ENCODE measurements at places on chromosomes 1 and 21.

DNA sequence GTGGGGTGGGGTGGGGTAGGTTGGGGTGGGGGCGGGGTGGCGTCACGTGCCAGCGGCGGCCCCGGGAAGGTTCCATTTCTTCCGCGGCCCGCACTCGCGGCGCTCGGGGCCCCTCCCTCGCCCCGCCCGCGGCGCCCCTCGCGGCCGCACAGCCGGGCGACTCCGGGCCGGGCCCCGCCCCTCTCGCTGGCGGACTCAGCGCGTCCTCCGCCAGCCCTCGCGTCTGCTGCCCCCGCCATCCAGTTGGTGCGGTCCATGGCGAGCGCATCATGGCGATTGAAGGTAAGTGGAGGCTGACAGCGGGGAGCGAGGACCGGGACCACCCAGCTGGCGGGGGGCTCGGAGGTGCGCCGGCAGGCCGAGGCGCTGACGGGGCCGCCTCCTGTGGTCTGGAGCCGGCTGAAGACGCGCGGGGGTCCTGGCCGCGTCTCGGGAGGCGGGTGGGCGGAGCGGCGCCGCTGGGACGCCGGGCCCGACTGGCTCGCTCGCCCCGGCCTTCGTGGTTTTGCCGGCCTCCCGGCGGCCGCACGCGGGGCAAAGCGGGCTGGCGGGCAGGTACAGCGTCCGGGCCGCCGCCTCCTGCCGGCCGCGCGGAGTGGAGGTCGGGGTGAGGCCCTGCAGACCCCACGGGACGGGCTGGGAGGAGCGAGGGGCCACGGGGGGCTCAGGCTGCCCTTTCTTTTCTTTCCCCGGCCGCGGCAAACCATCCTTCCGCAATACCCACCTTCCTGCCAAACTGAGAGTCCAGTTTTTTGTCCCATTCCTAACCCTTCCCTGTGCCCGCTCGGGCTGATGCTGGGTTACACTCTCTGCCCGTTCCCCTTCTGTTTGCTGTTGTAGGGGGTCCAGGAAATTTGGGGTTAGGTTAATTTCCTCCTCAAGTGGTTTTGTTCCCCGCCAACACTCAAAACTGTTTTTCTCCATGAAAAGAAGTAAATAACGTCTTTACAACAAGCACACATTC lies at the start of gene SYT14:
Gene SYT14 (plus strand): TSS at position 222 of the 964 bp plus-strand sequence. CDS start 48 bp downstream, at position 270.
- DNase-seq = no peak

DNA sequence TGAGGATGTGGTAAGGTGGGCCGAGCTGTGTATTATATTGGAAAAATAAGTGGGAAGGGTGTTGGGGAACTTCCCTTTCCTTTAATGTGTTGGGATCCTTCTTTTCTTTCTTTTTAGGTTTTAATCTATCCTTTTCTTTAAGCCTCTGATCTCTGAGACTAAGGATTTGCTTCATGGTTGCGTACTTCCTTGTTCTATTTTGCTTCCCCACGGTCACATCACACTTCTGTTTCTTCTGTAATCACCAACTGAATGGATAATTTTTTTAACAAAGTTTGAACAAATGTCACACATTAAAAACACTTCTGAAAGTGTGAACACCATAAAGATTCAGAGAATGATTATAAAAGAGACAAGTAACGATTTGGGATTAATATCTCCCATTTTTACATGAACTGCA lies 17.4 kb downstream of the DMRTA2 start:
- no peak for DNase-seq

DNA sequence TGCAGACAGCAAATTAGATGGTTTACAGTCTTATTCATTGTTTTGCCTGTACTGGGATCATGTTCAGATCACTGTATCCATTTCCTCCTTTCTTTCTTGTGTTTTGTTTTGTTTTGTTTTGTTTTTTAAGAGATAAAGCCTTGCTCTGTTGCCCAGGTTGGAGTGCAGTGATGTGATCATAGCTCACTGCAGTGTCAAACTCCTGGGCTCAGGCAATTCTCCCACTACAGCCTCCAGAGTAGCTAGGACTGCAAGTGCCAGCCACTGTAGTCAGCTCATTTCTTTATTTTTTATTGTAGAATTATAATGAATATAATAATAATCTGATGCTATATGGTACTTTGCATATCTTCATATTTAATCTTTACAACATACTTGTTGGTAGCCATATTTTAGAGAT lies 403.7 kb upstream of the B3GALT2 start:
- DNase-seq = no peak

DNA sequence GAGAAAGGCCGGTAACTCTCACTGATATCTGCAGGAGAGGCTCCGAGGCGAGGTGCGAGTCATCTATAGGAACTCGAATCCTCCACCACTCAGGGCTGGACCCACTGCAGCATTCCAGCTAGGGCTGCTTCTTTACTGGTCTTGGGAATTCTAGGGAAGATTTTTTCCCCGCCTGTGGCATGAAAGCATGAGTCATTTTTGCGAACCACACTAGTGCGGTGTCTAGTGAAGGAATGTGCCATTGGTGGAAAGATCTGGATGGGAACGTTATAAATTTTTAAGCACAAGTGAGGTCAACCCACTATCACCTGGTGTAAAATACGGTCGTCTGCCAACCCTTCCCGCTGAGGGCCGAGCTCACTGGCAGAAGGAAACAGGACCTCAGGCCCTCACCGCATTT lies 49.7 kb downstream of the SYF2 start:
- DNase-seq = no peak

DNA sequence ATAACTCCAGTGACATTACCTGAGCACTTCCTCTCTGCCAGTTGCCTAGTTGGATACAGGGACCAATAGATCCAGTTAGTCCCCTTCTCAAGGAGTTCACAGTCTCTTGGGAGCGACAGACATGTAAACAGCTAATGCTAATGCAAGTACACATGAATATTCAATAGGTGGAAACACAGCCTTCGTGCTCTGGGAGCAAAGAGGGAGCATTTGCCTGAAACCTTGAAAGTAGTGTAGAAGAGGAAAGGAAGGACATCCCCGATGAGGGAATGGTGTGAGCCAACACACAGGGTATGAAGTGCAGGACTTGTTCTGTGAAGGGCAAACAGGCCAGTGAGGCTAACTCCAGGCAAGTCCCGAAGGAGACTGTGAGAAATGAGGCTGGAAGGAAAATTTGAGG lies 3.8 kb upstream of the TMEM222 start:
- DNase-seq = no peak

GRCh38 chr1:243287652-243288051 lies 31.8 kb downstream of the SDCCAG8 start:
- peak; percentile 42 for DNase-seq

GRCh38 chr1:94255476-94255875 lies 18.1 kb upstream of the ARHGAP29 start:
- DNase-seq = no peak

DNA sequence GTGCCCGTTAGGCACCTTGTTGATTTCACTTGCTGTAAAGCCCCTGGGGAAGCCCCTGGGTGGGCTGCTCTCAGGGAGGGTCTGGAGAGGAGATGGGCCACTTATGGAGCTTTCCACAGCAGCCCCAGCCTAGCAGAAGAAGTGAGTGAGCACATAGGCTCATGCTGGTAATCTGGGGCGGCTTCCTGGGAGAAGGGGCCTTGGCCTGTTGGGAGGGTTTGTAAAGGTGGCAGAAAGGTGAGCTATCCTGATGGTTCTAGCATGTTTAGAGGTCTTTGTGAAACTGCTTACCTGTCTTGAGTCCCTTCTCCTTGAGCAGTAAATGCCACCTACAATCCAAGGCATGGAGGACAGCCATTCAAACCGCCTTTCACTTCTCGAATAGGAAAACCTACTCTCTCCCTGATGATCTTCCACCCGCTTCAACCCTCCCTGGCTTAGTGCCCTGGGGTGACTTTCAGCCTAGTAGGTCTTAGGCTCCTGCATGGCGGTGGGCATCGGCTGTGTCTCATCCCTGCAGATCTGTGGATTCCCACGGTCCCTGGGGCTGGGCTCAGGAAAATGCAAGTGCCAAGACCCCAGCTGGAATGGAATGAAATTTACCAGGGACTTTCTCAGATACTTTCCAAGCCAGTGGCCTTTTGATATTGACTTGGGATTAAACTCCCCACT lies 87.6 kb upstream of the SELENON start:
- no peak for DNase-seq

- no peak for DNase-seq
Measured at GRCh38 chr1:14975119-14975518, 178.4 kb upstream of the TMEM51 start.

- DNase-seq = no peak
Measured at GRCh38 chr1:173417563-173417962, 59.6 kb upstream of the PRDX6 start.

- DNase-seq = no peak
Measured at GRCh38 chr1:27003745-27004470, 8.7 kb downstream of the TENT5B start.

- no peak for DNase-seq
Measured at GRCh38 chr1:110130989-110131388, 18.7 kb downstream of the UBL4B start.

GRCh38 chr1:119895102-119895501 lies 1.2 kb downstream of the ADAM30 start:
- no peak for DNase-seq

- no peak for DNase-seq
Measured at GRCh38 chr1:167562702-167563101, 9.1 kb upstream of the CREG1 start.

DNA sequence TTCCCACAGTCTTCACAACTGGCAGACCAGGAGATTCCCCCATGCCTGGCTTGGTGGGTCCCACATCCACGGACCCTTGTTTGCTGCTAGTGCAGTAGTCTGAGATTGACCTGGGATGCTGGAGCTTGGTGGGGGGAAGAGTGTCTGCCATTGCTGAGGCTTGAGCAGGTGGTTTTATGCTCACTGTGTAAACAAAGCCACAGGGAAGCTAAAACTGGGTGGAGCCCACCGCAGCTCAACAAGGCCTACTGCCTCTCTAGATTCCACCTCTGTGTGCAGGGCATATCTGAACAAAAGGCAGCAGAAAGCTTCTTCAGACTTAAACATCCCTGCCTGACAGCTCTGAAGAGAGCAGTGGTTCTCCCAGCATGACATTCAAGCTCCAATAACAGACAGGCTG lies 177.3 kb upstream of the ETV3 start:
- no peak for DNase-seq

- DNase-seq = no peak
Measured at GRCh38 chr1:48089356-48089891, 92.2 kb upstream of the TRABD2B start.

- no peak for DNase-seq
Measured at GRCh38 chr1:198007687-198008607, 90.8 kb downstream of the LHX9 start.

All from stimulated activated naive B cell treated with anti-CD40 and anti-IgM and Interleukin-4, amounts not matched to agents 10 μg/mL and 1 μg/mL and 100 μg/mL, for 72 hours (primary cell).